CMK (cell line): ENCODE measurements at places on chromosomes 4 and X.

GRCh38 chr4:18917689-18918088 lies 896.1 kb upstream of the LCORL start:
- no peak for DNase-seq

- no peak for DNase-seq
These were observed 290.7 kb upstream of the PCDH18 start for GRCh38 chr4:137823007-137823406.

- peak; percentile 9 for DNase-seq
These were observed 58.6 kb upstream of the PAGE1 start for GRCh38 chrX:49754233-49754857.

DNA sequence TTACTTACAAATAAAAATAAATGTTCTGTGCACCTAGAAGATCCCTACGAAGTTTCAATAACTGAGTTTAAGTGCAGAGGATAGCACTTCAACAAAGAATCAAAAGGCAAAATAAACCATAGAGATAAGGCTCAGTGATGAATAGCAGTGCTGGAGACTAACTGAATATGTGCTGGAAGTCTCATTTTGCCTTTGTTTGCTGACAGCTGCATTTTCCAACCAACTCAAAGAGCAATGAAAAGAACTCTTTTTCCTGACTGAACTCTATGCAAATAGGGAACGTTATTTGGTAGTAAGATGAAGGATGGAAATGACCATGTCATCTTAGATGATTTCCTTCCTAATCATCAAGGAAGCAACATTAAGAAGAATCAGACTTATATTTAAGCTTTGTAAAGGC lies 32.7 kb upstream of the ADH7 start:
- no peak for DNase-seq

DNA sequence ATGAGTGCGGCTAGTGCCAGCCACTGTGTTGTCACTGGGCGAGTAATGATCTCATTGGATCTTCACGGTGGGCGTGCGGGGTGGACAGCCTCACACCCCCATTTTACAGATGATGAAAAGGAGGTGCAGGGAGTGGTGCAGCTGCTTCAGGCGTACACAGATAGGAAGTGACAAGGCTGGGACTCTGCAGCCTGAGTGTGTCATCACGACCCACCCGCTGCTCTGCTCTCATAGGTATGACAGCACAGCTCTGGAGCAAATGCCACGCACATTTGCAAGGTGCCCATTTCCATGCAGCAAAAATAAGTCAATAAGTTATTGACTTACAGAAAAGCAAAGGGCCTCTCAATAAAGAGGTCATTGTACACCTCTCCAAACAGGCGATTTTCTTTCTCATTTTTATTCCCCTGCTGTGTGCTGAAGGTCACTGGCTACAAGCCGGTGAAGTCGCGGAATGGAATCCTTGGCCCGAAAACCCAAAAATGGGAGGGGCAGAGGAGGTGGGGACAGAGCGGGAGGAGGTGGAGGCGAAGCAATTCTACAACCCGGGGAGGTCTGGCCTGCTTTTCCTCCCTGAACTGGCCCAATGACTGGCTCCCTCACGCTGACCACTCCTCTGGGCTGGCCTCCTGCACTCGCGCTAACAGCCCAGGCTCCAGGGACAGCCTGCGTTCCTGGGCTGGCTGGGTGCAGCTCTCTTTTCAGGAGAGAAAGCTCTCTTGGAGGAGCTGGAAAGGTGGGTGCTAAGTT lies at the start of gene SOD3:
Gene SOD3, plus strand, starts transcription at position 658 of the 750 bp plus-strand sequence. CDS start 3,949 bp downstream, outside the sequence.
- no peak for DNase-seq

- DNase-seq, result no peak
These were observed 15.4 kb downstream of the CMC4 start for GRCh38 chrX:155055494-155055893.

GRCh38 chrX:72461288-72461687 lies 111.4 kb downstream of the HDAC8 start:
- DNase-seq, result no peak

DNA sequence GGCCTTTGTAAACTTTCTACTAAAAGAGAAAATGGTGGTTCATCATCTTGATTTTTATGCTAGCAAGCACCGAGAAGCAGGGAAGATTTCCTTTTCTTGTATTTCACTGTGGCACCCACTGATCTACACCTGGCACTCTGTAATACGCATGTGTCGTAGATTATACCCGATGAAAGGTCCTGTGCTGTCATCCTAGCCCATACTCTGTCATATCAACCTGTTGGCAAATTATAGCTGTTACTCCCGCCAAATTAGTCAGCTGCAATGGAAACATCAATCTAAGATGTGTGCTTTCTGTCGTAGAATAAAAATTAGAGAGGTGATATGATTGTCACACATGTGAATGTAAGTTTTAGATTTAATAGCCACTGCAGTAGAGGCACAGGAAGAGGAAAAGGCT lies 263.4 kb upstream of the PITX2 start:
- no peak for DNase-seq

DNA sequence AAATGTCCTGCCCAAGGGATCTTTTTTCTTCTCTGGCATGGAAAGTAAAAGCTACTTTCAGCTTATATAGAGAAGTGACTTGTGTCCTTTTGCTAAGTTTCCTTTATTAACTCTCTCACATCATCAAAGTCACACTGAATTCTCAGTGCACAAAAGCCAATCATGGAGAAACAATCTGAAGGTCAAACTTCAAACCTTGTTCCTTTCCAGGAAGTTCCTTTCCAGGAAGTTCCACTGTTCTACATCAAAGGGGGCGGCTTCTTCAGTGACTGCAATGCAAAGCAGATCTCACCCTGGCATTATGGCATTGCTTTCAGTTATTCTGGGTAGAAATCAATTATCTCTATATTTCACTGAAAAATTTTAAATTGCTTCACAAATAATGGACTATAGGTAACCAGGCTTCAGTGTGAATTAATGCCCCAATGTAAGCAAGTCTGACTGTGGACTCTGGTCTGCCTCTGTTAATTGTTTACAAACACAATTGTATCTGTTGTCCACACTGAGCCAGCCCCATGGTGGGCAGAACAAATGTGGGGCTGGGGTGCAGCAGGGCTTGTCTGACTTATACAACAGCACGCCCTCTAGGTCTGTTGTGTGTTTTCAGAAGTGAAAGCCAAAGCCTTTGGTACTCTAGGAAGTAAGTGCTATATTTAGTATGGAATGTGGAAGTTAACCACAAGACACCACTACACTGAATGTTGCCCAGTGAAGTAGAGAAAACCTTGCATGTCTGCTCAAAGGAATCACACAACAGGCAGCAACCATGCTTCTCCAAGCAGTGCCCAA lies 98.8 kb downstream of the CDS1 start:
- no peak for DNase-seq

GRCh38 chrX:132750331-132751062 lies 207.9 kb downstream of the HS6ST2 start:
- no peak for DNase-seq

GRCh38 chr4:168612450-168613135 lies 115.7 kb downstream of the PALLD start:
- DNase-seq, result no peak

GRCh38 chrX:120136840-120137239 lies 21.1 kb upstream of the RHOXF1 start:
- DNase-seq, result no peak

DNA sequence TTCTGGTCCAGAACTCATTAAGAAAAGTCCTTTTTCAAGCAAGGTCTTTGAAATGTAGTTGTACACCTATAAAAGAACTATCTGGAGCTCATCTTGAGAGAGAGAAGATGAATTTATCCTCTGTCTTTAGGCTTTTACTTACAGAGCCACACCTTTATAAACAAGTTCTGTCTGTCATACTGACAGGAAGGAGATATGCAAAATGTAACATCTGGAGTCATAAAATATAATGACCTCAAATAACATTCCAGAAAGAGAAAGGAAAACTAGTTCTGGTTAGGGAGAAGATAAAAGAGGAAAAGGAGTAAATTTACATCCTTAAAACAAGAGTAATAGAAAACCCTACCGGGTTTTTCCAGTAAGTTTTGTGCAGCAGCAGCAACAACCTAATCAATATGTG lies 1.3 kb downstream of the INPP4B start:
- no peak for DNase-seq

DNA sequence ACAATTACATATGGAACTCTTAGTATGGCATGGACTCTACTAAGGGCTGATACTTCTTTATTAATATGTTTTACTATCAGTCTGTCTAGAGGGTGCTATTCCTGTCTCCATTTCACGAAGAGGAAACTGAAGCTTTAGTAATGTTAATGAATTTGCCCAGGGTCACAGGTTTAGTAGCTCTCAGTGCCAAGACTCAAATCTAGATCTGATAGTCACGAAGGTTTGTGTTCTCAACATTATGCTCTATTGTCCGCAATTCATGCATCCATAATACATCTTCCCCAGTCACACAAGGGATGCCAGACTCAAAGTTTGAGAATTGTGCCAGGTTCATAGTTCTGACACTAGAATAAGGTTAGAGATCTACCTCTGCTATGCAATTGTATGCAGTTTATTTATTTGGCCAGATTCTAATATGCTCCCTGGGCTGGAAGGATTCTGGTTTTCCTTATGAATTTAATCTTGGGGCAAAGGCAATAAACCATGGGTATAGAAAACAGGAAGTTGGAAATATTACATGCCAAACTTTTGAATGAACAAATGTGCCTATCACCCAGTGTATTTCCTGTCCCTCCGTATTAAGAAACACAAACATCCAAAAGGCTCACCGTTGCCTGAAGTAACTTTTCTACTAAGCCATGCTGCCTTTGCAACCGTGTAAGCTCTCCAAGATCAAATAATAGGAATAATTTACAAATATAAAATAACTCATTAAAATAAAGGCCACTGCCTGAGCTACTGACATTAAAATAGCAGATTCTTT lies 478.5 kb downstream of the INPP4B start:
- DNase-seq, result no peak

GRCh38 chr4:152850377-152850776 lies 70.6 kb downstream of the ARFIP1 start:
- DNase-seq, result no peak

- DNase-seq, result no peak
These were observed 8.8 kb downstream of the ADRA2C start for GRCh38 chr4:3775005-3775404.

- no peak for DNase-seq
These were observed 30.4 kb upstream of the APELA start for GRCh38 chr4:164846566-164846965.

DNA sequence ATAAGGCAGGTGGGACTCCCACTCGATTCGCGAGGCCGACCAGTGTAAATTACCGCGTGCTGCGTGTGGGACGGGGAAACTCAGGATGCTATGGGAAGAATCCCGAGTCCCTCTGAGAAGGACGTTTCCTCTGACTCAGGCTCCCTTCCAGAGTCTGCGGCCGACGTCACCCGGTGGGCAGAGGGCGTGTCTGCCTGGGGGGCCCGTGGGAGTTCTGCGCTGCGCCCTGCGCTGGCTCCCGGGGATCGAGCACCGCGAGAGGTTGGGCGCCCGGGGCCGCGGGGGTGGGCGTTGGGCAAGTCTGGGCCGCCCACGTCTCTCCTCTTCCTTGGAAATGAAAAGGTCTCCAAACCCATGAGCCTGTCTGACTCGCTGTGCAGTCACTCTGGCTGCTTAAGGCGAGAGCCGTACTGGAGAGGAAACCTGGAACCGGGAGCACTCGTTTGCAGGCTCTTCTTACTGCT lies 568 bp downstream of the NIPAL1 start:
- DNase-seq, result no peak

GRCh38 chr4:38785901-38786402 lies 3.2 kb upstream of the TLR10 start:
- no peak for DNase-seq

DNA sequence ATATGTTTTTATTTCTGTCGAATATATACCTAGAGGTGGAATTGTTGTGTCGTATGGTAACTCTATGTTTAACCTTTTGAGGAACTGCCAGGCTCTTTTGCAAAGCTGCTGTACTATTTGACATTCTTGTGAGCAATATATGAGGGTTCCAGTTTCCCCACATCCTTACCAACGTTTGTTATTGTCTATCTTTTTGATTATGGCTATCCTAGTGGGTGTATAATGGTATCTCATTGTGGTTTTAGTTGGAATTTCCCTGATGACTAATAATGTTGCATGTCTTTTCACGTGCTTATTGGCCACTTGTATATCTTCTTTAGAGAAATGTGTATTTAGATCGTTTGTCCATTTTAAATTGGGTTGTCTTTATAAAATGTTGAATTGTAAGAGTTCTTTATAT lies 24.5 kb downstream of the REPS2 start:
- no peak for DNase-seq

GRCh38 chrX:71653344-71653743 lies 14.0 kb upstream of the LOC101059915 start:
- no peak for DNase-seq
